ENCODE measurements at places on chromosomes 6 and 20.

DNA sequence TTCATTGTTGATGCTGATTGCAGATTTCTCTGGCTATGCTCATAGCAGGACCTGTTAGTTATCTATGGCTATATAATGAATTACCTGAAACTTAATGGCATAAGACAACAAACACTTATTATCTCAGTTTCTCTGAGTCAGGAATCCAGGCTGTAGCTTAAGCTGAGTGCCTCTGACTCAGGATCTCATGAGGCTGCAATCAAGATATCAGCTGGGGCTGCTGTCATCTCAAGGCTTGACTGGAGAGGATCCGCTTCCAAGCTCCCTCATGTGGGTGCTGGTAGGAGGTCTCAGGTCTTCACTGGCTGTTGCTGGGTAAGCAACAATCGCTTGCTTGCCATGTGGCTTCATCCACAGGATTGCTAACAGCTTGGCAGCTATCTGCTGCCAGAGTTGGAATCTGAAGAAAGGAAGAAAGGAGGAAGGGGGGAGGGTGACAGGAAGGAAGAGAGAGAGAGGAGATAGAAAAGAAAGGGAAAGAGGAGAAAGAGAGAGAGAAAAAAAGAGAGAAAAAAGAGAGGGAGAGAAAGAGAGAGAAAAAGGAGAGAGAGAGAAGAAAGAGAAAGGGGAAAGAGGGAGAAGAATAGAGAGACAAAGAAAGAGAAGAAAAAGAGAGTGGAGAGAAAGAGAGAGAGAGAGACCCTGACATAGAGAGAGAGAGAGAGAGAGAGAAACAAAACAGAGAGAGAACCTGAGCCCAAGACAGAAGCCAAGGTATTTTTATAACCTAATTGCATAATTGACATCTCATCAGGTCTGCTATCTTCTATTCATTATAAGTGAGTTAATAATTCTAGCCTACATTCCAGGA lies 579.0 kb upstream of the BTBD3 start:
- DNase-seq: no peak

- no peak for DNase-seq
Measured at GRCh38 chr6:33433544-33434191, 13.8 kb downstream of the SYNGAP1 start.

GRCh38 chr6:112008482-112008881 lies 45.4 kb upstream of the CCN6 start:
- DNase-seq: no peak

DNA sequence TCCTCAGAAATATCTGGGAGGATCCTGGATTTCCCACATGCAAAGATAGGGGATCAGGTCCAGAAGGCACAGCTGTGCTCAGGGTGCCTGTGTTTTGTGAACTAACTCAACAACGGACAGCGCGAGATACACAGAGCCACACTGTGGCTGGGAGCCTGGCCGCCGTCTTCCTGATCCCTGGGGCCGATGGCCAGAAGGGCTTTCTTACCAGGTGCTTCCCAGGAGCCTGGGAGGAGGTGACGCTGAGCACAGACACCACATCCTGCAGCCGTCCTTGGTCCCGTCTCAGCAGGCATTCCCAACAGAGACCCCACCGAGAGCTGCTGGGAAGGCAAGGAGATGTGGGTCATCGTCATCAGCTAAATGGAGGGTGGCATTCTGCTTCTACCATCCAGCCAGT lies 144.6 kb upstream of the AFDN start:
- DNase-seq: no peak

DNA sequence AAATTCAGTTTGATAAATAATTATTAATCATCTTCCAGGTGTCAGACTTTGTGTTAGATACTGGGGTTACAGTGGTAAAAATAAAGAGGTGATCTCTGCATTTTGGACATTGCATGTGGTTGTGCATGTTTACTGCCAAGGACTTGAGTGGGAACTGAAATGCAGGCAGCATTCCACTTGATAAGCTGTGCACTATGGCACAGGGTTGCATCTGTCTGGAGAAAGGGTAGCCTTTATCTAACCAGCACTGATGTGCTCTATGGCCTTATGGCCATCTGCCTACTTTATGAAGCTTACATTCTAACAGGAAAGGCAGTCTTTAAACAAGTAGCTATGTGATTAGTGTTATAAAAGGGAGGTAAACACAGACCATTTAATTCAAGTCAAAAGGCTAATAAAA lies 53.0 kb upstream of the MLIP start:
- no peak for DNase-seq

GRCh38 chr6:159532155-159532554 lies 160.9 kb downstream of the SOD2 start:
- DNase-seq: no peak

- DNase-seq: no peak
Measured at GRCh38 chr20:363319-364078, 16.6 kb downstream of the NRSN2 start.

DNA sequence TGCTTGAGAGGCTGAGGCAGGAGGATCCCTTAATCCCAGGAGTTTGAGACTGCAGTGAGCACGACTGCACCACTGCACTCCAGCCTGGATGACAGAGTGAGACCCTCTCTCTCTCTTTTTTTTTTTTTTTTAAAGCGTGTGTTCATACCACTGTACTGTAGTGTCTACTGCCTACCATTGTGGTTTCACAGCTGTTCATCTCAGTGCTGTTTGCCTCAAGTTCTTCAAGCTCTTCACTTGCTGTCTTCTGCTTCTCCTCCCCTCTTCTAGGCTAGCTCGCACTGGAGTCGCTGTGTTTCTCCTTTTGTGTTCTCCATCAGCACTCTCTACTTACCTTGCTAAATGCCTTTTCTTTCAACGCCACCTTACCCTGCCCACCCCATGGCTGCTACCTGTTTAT lies 7.4 kb downstream of the FOXO3 start:
- no peak for DNase-seq

DNA sequence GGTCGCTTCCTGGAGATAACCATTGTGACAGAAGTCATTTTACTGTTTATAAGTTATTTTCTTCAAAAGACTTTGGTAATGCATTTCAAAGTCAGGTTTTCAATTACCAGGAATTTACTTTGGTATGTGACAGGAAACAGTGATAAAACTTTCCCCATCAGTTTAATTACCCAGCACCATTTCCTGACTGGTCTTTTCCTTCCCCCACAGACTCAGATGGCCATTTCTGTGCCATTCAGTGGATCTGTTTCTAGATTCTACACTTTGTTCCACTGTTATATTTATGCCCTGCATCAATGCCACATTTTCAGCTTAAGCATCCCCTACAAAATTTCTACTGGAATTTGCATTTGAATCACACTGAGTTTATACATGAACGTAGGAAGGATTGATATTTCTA lies 16.3 kb downstream of the RRBP1 start:
- DNase-seq: no peak

DNA sequence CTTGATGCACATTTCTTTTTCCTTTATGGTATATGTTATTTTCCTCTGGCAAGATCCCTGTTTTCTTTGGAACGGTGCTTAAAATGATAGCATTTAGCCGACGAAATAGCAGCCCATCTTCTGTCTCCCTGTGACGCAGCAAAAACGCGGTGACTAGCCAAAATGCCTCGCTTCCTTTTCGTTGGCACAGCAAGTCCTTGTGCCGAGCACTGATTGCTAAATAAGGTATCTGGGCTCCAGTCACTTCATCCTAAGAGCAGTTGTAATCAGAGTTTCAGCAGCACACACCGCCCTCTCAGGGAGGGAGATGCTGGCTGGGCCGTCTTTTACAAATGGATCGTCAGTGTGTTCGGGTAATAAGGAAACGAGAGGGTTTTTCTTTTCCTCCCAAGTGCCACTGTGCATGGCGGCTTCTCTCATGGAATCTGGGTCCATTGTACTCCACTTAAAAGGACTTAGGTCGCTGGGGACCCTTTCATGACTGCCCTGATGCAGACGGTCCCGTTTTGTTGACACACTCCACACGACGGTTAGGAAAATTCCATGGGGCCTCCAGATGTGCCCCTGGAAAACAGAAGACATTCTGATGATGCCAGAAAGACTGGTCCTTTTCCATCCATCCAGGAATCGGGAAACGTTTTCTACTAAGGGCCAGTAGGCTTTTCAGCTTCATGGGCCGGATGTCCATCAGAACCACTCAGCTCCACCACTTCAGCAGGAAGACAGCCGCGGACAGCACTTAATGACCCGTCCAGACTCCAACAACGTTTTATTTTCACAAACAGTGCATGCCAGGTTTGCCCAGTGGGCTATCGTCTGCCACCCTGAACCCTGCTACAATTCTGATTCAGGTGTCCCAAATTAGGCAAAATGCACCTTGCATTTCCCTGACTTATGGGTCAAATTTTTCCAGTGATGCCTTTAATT lies 185.5 kb downstream of the CDH4 start:
- no peak for DNase-seq

DNA sequence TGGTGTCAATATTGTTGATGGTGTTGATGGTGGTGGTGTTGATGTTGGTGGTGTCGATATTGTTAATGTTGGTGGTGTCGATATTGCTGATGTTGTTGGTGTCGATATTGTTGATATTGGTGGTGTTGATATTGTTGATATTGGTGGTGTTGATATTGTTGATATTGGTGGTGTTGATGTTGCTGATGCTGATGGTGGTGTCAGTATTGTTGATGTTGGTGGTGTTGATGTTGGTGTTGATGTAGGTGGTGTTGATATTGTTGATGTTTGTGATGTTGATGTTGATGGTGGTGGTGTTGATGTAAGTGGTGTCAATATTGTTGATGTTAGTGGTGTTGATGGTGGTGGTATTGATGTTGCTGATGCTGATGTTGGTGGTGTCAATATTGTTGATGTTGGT lies 240.0 kb downstream of the CDH4 start:
- no peak for DNase-seq

- DNase-seq: no peak
Measured at GRCh38 chr6:120526576-120526975, 807.7 kb downstream of the TBC1D32 start.

DNA sequence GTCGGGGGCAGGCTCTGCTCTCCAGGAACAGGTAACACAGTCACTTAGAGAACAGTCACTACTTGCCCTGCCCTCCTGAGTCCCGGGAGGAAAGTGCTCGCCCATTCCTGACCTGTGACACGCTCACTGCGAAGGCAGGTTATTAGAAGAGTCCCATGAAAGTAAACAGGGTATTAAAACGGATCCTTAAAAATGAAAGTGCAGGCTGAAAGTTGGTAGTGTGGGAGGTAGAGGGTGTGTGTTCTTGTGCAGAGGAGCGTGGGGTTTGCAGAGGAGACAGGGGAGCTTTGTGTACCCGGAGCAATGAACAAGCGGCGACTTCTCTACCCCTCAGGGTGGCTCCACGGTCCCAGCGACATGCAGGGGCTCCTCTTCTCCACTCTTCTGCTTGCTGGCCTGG lies at the start of gene CCN6:
CCN6 (plus strand) TSS at position 104 of the 400 bp plus-strand sequence; CDS start at position 358, 254 bp downstream.
- no peak for DNase-seq

DNA sequence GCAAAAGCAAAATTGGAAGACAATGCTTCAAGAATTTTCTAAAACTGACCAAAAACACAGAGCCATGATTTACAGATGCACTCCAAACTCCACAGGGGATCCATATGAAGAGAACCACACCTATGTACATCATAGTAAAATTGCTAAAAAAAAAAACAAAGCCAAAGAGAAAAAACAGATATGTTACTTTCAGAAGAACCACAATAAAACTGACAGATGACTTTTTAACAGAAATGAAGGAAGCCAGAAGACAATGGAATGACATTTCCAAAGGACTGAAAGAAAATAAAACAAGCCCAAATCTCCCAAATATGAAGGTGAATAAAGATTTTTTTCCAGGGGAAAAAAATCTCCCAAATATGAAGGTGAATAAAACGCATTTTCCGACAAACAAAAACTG lies 17.5 kb downstream of the TRERF1 start:
- DNase-seq: no peak

GRCh38 chr6:37382994-37383765 lies 29.4 kb downstream of the RNF8 start:
- DNase-seq: no peak

DNA sequence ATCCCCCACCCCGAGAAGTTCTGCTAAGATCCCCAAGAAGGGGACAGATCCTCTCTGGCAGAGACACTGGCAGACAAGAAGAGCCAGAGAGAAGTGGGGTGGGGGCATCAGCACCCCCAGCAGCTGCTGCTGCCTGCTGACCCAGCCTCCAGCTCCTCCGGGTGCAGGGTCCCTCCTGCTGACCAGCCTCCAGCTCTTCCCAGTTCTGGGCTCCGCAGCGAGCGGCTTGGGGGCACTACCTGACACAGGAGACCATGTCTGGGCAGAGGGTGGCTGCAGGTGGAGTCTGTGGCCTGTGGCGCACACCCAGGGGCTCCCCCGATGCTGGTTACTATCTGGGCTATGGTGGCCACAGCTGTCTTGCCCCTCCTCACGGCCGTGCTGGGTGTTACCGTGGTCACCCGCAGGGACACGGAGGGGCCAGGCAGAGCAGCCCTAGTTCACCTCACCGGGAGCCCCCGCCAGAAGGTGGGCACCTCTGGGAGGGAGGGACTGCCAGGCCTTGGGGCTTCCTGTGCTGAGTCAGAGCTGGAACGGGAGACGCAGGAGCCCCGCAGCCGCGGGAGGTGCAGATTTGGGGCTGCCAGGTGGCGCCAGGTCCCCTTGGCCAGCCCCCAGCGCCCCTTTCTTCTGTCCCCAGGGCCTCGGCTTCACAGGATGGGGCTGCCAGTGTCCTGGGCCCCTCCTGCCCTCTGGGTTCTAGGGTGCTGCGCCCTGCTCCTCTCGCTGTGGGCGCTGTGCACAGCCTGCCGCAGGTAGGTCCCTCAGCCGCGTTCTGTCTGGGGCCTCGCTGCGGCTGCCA lies 630 bp downstream of the LIME1 start:
- no peak for DNase-seq

DNA sequence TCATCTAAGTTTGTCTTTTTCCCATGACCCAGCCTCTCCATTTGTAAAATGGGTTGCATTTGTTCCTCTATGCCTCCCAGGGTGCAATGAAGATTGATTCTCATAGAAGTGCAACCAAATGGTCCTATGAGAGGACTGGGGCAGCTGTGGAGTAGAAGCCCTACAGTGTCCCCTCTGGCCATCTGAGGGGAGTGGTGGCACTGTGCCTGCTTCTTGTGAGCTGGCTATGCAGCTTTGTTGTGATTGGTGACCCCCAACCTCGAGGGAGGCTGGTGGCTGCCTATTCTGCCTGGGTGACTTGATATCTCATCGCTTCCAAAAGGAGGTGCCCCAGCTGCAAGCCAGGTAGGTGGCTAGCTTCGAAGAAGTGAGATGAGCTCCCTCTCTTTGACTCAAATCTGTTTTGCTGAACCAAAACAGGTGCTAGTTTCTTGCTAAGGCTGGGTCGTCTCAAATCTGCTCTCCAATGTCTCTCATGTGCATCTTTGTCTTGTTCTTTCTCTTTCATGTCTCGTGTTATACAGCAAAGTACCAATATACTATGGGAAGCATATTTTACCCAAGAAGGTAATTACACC lies 33.9 kb downstream of the TXLNB start:
- DNase-seq: no peak

DNA sequence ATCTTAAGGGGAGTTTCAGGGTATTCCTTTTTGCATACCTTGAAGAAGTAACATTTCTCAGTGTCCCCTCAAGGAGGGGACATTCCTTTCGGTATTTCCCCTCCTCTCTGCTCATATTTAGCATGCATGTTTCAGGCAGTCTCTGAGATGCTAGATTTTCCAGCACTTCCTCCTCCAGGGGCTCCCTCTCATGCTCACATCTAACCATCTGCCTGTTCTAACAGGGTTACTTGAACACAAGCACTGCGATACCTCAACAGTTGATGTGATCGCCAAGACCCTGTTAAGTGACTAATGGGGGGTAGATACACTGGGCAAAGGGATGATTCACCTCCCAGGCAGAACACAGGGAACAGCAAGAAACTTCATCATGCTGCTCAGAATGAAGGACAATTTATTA lies 12.9 kb upstream of the MCM3 start:
- no peak for DNase-seq

- peak; percentile 57 for DNase-seq
Measured at GRCh38 chr6:24205020-24205492, 79.0 kb downstream of the NRSN1 start.
